Kidney epithelial cell (primary cell): ENCODE measurements at places on chromosomes 13 and 19. TPM values are rescaled to one million over a fixed set of nuclear protein-coding genes. Genes with fewer than 3 reads are reported as not detected.

DHRS12 gene
- 11.7 and 11.9 TPM in 2 replicates for total RNA-seq

KLK3 gene
- not detected in 2 replicates for total RNA-seq

BRSK1 gene
- 4.7 and 6.0 TPM in 2 replicates for total RNA-seq

FARP1 gene
- 135 and 147 TPM in 2 replicates for total RNA-seq

KCNN4 gene
- total RNA-seq = 8.8 and 10.8 TPM in 2 replicates

ATP1A3 gene
- total RNA-seq = 1.4 TPM in 1 of 2 replicates, not detected in the other

ONECUT3 gene
- not detected in 2 replicates for total RNA-seq

PEAK3 gene
- total RNA-seq = not detected in 2 replicates
